Stimulated activated CD4-positive, alpha-beta T cell treated with anti-CD3 and anti-CD28 coated beads, Interleukin-1b, Interleukin-23, amount 100 ng/mL, for 4 hours (primary cell): ENCODE measurements at places on chromosomes 7 and 10.
A peak's percentile ranks its signal among the peaks of the same experiment; 100 is the strongest.

DNA sequence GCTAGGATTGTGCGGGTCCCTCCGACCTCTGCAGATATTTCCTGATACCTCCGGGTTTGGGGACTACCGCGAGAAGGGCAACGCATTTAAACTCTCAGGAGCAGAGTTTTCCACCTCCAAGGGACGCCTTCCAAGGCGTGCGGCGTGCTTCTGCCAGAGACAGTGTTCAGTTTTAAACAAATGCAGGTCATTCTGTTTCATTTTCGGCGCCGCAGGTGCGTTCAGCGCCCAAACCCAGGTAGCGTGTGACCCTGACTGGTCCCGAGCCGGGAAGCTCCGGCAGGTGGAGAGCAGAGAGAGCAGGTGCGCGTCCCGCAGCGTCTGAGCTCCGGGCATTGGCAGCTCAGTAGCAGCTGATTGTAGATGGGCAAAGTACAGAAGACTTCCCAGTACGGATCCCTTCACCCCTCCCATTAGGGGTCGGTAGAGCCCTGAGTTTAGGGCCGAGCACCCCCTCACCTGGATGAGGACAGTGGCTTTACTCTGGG, 1.4 kb upstream of the CYP26A1 start:
- DNase-seq = no peak

DNA sequence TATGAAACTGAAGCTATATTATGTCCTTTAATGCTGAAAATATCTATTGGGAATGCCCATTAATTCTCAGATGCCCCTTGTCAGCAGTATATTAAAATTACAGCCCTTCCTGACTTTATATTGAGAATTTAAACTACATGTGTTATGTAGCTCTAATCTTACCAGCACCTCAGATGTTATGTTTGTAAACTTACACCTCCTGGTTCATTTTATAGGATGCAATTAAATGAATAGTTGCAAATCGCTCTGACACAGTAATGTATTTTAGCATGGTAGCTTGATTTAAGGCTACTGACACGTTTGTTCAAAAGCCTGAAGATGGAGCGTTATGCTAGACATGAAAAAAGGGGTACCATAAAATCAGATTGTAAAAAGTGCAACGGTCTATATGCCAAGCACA, 35.0 kb upstream of the MET start:
- no peak for DNase-seq

DNA sequence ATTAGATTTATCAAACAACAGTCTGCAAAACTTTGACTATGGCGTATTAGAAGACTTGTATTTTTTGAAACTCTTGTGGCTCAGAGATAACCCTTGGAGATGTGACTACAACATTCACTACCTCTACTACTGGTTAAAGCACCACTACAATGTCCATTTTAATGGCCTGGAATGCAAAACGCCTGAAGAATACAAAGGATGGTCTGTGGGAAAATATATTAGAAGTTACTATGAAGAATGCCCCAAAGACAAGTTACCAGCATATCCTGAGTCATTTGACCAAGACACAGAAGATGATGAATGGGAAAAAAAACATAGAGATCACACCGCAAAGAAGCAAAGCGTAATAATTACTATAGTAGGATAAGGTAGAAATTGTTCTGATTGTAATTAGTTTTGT, 31.4 kb downstream of the LRRC17 start:
- DNase-seq = no peak

DNA sequence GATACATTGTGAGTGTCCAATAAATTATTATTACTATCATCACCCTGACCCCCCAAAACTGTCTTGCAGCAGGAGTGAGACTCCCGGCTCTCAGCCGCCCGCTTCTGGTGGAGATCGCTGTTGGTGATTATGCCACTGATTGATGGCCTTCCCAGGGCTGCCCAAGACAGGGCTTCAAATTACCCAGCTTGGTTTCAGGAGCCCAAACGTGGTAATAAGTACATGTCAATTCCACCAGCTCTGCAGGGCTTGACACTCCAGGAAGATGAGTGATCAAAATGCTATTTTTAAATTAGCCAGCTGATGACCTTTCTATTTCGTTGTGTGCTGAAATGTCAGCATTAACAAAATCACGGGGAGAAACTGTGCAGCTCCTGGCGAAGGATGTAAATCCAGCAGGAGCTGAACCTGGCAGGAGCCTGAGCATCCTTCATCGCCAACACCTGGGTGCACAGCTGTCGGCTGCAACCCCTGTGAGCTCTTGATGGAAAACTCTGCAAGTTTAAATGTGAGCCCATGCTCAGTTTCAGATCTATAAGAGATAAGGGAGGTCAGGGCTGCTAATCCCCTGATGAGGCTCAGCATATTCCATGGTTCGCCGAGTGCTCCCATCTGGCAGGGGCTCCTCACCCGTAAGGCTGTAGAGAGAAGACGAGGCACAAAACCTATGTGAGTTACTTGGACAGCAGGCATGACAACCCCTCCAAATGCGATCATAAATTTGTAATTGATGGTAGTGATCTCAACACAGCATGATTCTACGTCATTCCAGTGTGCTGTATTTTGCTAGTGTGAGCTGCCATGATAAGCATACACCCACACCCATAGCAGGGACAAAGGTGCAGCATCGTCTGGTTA, 446.3 kb downstream of the TCERG1L start:
- DNase-seq = no peak

- DNase-seq = no peak
Observed at GRCh38 chr10:12875100-12875499, 126.4 kb downstream of the CCDC3 start.

- DNase-seq = no peak
Observed at GRCh38 chr7:42104231-42104630, 132.8 kb downstream of the GLI3 start.

DNA sequence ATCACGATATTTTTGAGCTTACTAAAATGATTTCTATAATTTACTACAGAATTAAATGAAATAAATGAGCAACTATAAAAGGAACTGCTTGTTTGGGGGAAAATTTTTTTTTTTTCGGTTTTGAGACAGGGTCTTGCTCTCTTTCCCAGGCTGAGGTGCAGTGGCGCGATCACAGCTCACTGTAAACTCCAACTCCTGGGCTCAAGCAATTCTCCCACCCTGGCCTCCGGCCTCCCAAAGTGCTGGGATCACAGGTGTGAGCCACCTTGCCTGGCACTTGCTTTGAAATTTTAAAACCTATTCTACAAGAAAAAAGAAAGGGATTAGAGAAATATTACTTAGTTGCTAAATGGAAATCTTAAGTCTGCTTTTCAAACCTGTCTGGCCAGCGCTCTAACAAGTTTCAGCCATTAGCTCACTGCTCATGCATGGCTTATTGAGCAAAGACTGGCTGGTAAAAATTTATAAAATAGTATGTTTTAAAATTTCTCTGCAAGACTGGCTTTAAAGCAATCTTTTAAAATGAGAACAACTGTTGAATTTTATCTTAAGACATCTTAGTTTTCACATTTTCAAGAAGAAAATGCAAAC, 144.0 kb downstream of the ATE1 start:
- no peak for DNase-seq

GRCh38 chr10:60348982-60349381, 40.7 kb downstream of the ANK3 start:
- DNase-seq = no peak

DNA sequence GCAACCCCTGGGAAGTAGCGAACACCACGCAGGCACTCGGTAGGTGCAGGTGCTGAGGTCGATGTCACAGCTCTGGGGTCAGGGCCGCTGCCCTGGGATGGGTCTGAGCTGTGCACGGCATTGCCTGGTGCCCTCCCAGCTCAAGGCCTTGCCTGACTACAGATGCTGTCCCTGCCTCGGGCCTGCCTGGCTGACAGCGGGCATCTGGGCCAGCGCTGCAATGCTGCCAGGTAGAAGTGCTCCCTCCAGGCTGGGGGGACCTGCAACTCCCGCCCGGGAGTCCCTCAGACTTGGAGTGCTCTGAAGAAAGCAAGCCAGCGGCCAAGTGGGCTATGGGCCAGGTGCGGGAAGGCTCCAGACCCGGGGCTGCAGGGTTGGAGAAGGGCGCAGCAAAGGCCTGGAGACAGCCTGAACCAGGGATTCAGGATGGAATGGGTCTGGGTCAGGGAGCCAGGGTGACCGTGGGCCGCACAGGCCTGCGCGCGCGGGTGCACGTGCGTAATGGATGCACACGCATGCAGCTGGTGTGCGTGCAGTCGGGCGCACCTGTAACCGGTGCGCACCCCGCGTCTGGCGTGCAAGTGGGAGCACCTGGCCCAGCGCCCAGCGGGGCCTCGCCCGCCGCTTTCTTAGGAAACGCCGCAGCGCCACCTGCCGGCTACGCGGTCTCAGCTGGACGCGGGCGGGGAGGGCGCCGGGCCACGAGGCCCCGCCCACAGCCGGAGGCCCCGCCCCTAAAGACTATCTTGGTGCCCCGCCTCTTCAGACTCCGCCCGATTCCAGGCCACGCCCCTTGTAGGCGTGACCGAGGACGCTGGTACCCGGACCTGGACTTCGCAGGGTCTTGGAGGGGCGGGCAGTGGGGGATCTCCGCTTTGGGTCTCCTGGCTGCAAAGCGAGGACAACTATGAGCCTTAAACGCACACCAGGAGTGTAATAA, 46.7 kb downstream of the MICALL2 start:
- peak; percentile 94 for DNase-seq

DNA sequence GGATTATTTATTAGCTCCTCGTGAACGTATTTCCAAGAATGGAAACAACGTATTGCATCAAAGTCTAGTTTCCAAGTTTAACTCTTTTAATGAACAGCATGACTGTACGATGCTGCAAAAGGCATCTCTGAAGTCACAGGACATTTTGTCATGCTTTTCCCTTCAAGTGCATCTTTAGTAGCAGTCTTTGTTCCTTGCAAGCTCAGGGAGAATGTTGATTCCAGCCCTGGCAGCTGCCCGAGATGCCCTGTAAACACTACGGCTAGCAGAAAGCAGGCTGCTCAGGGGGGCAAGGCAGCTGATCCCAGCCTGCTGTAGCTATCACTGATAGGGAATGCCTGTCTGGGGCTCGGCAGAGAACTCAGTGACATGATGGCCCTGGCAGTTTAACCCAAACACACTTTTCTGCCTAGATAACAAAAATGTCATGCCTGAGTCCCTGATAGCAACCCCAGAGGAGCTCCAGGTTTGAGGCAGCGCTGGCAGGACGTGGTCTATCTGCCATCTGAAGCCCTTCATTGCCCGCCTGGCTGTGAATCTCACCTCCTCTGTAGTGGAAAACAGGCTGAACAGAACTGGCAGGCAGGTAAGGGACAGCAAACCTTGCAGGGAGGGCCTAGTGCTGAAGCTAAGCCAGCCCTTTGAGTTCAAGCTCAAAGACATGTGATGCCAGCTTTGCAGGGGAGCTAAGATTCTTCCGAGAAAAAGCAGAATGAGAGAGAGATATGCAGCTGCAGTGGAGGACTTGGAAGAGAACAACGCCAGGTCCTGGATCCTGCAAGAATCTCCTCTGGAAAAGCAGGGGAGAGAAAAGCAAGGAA, 264.6 kb downstream of the SNX10 start:
- DNase-seq = no peak

DNA sequence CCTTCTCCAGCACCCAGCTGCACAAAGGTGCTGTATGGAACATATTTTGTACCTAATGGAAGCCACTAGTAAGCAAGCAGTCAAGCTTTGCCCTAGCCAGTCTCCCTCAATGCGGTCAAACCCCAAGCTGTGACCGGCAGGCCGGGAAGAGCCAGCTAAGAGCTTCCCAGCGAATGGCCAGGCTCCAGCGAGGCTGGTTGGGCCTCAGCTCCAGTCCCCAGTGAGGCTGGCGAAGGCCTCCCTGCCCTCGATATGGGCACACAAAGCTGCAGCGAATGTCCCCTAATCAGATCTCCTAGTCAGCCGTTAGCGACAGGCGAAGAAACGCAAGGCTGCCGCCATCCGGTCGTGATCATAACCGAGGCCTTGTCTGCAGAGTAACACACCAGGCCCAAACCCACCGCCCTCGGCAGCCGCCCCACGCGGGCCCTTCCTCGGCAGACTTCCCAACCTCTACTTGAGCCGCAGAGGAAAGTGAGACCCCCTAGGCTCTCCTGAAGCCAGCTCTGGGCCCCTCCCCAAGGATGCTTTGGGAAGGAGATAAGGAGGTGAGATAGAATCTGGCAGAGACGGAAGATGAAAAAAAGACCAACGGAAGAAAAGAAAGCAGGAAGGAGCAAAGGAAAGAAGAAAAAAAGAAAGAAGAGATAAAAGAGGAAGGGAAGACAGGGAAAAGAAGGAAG, 3.1 kb upstream of the HOXA9 start:
- DNase-seq = no peak

- no peak for DNase-seq
Observed at GRCh38 chr10:44860811-44861736, 50.1 kb upstream of the TMEM72 start.

- no peak for DNase-seq
Observed at GRCh38 chr10:1419796-1420610, 317.3 kb downstream of the ADARB2 start.

- no peak for DNase-seq
Observed at GRCh38 chr10:29878492-29878891, 180.9 kb downstream of the JCAD start.

DNA sequence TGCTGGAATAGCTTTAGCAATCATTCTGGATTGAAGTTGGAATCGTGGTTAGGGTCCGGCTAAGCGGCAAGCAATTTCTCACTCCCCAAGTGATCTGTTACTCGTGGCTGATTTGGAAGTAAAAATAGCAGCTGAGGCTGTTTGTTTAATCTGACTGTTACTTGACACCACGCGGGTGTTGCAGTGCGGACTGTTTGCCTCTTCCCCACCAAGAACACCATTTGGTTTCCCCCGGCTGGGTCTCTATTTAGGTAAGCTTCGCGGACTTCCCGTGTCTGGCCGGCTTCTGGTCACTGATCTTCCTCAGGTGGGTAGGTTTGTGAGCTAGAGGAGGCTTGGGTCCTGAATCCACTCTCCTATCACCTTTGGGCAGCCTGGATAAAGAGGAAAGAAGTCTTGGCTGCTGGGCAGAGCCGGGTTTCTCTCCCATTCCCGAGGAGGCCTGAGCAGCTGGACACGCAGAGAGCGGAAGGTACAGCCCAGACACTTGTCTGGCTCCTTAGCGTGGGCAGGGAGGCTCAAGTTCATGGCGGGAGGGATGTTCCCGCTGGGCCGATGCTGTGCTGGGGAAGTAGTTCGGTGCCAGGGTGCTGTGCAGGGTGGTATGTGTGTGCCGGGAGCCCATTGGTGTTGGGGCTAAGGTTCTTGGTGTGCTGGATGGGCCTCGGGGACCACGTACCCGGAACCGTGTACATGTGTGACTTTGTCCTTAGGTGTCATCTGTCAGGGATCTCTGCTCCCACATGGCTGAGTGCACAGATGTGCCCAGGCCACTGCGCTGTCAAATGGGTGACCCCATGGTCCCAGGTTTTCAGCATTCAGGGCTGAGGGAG, at the start of gene C10orf71:
Gene C10orf71 (plus strand): TSS at position 188 of the 833 bp plus-strand sequence. CDS start 23,376 bp downstream, outside the sequence.
- no peak for DNase-seq

- DNase-seq = no peak
Observed at GRCh38 chr7:32062150-32062549, 8.1 kb downstream of the PDE1C start.
